Thoracic aorta (tissue), 2 donors: ENCODE measurements at places on chromosomes 4 and X.
A peak's percentile ranks its signal among the peaks of the same experiment; 100 is the strongest.

DNA sequence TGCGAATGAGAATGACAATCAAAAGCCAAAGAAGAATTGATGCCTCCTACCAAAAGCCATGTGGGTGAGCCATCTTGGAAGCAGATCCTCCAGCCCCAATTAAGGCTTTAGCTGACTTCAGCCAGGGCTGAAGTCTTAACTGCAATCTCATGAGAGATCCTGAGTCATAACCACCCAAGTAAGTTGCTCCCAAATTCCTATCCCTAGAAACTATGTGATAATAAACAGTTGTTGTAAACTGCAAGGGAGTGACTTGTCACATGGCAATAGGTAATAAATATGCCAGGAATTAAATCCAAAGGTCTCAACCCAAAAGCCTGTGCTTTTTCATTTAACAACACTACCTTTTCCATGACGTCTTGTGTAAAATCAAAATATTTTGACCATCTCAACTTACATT lies 154.2 kb upstream of the TBL1X start:
- DNase-seq: no peak
- no peak overlapping the region for H3K4me3 ChIP-seq
- no peaks in the 10 kb centered on the region for H3K27me3 ChIP-seq
- peaks cover 12% of the 10 kb centered on the region for H3K4me1 ChIP-seq
- H3K27ac ChIP-seq: peak overlapping the region; percentile 71

- no peaks in the 10 kb centered on the region for H3K36me3 ChIP-seq
- no peak overlapping the region for H3K4me3 ChIP-seq
- H3K27ac ChIP-seq: no peak overlapping the region
- DNase-seq: no peak
- H3K27me3 ChIP-seq: no peaks in the 10 kb centered on the region
- H3K4me1 ChIP-seq: no peaks in the 10 kb centered on the region
These were observed 7.7 kb upstream of the OCIAD2 start for GRCh38 chr4:48914311-48914710.

DNA sequence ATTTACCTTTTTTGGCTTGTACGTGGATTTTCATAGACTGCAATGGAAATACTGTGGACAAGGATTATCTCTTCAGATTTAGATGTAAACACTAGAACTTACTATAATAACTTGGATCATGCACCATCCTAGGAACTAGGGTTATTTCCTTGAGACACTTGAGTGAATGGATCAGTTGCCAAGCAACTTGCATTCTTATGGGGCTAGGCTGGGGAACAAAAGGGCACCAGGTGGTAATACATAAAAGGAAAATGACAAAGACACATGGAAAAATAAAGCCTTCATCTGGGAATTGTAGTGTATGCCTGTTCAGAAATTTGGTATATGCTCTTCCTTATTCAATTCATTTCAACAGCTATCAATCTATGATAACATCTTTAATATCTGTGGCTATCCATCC lies 247.1 kb downstream of the SPRY1 start:
- DNase-seq: no peak
- H3K4me1 ChIP-seq: no peaks in the 10 kb centered on the region
- H3K27me3 ChIP-seq: no peaks in the 10 kb centered on the region
- no peak overlapping the region for H3K27ac ChIP-seq
- H3K36me3 ChIP-seq: no peaks in the 10 kb centered on the region

GRCh38 chr4:149296503-149296902 lies 519.1 kb downstream of the IQCM start:
- H3K36me3 ChIP-seq: no peaks in the 10 kb centered on the region
- H3K4me3 ChIP-seq: no peak overlapping the region
- H3K27ac ChIP-seq: no peak overlapping the region
- H3K4me1 ChIP-seq: no peaks in the 10 kb centered on the region
- DNase-seq: no peak

GRCh38 chr4:137754652-137755471 lies 222.6 kb upstream of the PCDH18 start:
- no peaks in the 10 kb centered on the region for H3K4me1 ChIP-seq
- H3K27me3 ChIP-seq: no peaks in the 10 kb centered on the region
- no peak overlapping the region for H3K27ac ChIP-seq
- H3K4me3 ChIP-seq: no peak overlapping the region

DNA sequence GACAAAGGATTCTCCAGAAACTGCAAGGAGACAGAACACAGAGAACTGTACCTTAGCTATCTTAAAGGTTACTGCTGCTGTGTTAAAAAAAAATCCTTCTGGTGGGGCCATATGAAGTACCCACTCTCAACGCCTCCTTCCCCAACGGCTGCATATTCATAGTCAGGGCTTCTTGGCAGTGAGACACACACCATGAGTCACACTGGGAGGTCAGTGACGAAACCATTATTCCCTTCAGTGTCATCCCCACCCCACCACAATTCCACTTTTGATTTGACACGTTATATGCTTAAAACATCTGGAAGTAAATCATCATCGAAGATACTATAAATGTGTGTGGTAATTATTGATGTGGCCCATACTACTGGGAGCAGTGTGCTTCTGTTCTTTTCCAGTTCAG lies 271.5 kb downstream of the LDB2 start:
- DNase-seq: no peak
- no peaks in the 10 kb centered on the region for H3K36me3 ChIP-seq

DNA sequence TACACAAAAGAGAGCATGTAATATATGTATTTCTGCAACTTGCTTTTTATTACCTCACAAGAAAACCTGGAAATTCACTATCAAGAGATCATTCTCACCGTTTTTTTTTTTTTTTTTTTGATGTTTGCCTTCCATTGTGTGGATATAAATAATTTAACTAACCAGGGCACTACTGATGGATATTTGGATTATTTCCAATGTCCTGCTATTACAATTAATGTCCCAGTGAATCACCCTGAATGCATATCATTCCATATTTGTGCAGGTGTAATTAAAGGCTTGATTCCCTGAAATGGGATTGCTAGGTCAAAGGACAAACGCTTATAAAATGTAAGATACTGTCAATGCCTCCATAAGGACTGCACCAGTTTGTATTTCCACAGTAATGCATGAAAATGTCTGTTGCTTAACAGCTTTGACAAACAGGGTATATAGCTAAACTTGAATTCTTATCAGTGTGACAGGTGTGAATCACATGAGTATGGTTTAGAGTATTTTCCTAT lies 87.8 kb downstream of the NCAPG start:
- no peaks in the 10 kb centered on the region for H3K27me3 ChIP-seq
- H3K4me3 ChIP-seq: no peak overlapping the region
- no peaks in the 10 kb centered on the region for H3K36me3 ChIP-seq
